ENCODE measurements at places on chromosomes 4 and X. TPM values are rescaled to one million over a fixed set of nuclear protein-coding genes. Genes with fewer than 3 reads are reported as not detected.

The TBC1D9 gene
- 13.8 TPM for total RNA-seq

The ARR3 gene
- total RNA-seq: not detected

The HS3ST1 gene
- 0.40 TPM for total RNA-seq

The REPS2 gene
- total RNA-seq: 3.8 TPM

The PGRMC1 gene
- 97.6 TPM for total RNA-seq

The IBSP gene
- total RNA-seq: not detected

The GAGE2A gene
- not detected for total RNA-seq

The IL21 gene
- total RNA-seq: not detected

The OTUD6A gene
- total RNA-seq: not detected

The SPATA18 gene
- 5.9 TPM for total RNA-seq

The TMEM144 gene
- total RNA-seq: 2.3 TPM

Data from epithelial cell of alveolus of lung (primary cell).